Activated naive CD8-positive, alpha-beta T cell treated with anti-CD3 and anti-CD28 coated beads, Interleukin-2, amount 10 ng/mL, durations not matched to agents 7 days and 5 days (primary cell): ENCODE measurements at places on chromosomes 2 and 18.

DNA sequence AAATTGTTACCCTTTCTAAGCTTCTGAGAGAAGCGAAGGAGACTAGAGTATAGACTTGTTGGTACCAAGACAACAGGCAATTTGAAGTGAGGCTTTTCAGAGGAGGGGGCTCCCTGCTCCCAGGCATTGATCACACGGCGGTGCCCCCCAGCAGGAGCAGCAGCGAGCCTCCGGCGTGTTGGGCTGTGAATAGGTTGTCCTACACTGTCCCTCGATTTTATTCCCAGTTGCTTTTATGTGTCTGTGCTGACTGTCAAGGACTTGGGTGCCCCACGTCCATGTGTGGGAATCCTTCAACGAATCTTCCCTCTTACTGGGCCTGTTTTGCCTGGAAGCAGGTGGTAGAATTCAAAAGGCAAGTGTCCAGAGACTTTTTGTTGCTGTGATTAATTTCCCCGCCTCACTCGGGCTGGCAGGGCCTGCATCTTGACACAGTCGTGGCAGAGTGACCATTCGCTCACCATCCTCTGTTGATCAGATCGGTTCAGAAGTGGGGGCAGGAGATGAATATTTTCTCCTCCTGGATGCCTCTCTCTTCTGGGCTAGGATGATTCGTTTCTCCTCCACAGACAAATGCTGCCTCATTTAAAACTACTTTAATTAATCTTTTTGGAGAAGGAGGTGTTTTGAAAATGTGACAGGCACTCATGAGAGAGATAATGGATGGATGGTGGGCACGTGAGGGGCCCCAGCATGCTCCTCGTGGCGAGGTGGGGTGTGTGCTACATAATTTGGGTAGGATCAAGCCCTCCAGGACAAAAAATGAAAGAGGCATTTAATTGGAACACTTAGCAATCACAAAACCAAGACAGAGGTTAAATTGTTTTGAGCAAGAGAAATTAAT lies 77.6 kb downstream of the SMIM21 start:
- no peak overlapping the region for H3K4me3 ChIP-seq
- H3K4me1 ChIP-seq = no peaks in the 10 kb centered on the region
- H3K27ac ChIP-seq = no peak overlapping the region
- H3K36me3 ChIP-seq = no peaks in the 10 kb centered on the region
- no peaks in the 10 kb centered on the region for H3K27me3 ChIP-seq

DNA sequence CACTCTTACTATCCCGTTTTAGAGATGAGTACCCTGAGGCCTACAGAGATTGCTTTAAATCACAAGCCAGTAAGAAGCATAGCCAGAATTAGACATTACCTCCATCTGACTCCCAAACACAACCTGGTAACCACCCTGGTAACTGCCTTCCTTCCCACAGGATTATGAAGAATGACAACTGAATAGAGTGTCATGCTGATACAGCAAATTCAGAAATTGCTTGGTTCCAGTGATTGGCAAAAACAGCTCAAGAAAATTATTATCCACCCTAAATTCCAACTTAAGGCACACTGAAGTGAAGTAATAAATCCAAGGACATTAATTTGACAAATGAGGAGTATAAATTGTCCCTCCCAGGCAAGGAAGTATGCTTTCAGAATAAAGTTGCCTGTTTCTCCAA lies 195.8 kb upstream of the RBMS1 start:
- no peak for DNase-seq
- peaks cover 3% of the 10 kb centered on the region for H3K4me1 ChIP-seq
- H3K27me3 ChIP-seq = peaks cover 3% of the 10 kb centered on the region
- H3K4me3 ChIP-seq = no peak overlapping the region
- peaks cover 2% of the 10 kb centered on the region for H3K36me3 ChIP-seq
- no peak overlapping the region for H3K27ac ChIP-seq

- H3K27me3 ChIP-seq = no peaks in the 10 kb centered on the region
- H3K4me1 ChIP-seq = peaks cover 50% of the 10 kb centered on the region
- peak overlapping the region; percentile 91 for H3K27ac ChIP-seq
- no peak for DNase-seq
Observed at GRCh38 chr18:9117980-9118841, 15.7 kb downstream of the NDUFV2 start.

DNA sequence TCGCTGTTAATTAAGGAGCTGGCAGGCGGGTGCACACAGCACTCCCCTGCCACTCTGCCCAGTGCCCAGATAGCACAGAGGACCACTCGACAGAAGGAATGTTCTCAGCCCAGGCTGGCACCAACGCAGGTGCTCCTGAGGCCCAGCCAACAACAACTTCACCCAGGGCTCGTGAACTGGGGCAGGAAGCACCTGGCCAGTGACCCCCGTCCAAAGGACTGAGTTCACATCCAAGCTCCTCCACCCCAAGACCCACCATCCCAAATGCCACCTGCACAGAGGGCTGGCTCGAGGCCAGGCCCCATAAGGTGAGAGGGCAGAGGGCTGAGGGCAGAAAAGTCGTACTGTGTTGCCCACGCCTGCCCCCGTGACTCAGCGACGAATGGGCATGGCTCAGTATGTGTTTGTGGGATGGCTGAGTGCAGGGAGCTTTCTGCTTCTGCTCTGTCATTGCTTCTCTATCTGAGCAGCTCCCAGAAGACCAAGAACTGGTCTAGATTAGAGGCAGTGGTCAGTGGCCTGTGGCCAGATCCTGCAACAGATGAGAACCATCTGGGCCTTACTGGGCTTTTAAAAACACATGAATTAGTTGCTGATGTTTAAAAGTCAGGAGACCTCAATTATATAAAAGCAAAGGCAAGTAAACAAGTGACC lies 68.4 kb downstream of the POLR1A start:
- DNase-seq = peak; percentile 43
- no peaks in the 10 kb centered on the region for H3K27me3 ChIP-seq
- peak overlapping the region; percentile 79 for H3K4me3 ChIP-seq
- peaks cover 33% of the 10 kb centered on the region for H3K36me3 ChIP-seq
- peaks cover 69% of the 10 kb centered on the region for H3K4me1 ChIP-seq

- H3K4me1 ChIP-seq = no peaks in the 10 kb centered on the region
- H3K36me3 ChIP-seq = no peaks in the 10 kb centered on the region
- no peak for DNase-seq
- no peaks in the 10 kb centered on the region for H3K27me3 ChIP-seq
- H3K4me3 ChIP-seq = no peak overlapping the region
- no peak overlapping the region for H3K27ac ChIP-seq
Observed at GRCh38 chr2:80288576-80288975, 16.0 kb downstream of the LRRTM1 start.

GRCh38 chr2:215833531-215834162 lies 179.7 kb downstream of the MREG start:
- DNase-seq = no peak
- no peaks in the 10 kb centered on the region for H3K36me3 ChIP-seq
- H3K4me3 ChIP-seq = no peak overlapping the region
- H3K27me3 ChIP-seq = peaks cover 7% of the 10 kb centered on the region

- H3K4me1 ChIP-seq = no peaks in the 10 kb centered on the region
- no peaks in the 10 kb centered on the region for H3K27me3 ChIP-seq
- H3K27ac ChIP-seq = no peak overlapping the region
- DNase-seq = no peak
- H3K4me3 ChIP-seq = no peak overlapping the region
Observed at GRCh38 chr2:96799623-96799935, 16.5 kb upstream of the CNNM3 start.
